Dermis microvascular lymphatic vessel endothelial cell (primary cell): ENCODE measurements at places on chromosomes 7 and 10.

DNA sequence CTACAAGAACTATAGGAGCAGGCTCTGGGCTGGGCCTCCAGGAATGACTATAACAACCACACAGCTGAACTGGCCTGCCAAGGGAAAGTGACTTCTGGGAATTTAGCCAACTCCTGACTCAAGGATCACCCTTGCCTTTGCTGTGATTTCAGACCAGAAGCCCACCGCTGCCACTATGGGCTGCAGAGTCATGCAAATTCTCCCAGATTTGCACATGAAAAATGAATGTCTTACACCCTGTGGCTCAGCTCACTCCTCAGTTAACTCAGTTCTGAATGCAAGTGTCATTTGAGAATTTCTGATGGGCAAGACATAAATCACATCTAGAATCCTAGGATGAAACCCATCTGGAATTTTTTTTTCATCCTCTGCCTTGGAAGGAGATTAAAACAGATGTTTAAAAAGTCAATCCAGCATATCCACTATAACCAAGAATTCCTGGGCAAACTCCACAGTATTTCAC, 186.5 kb upstream of the BET1 start:
- no peak for DNase-seq

GRCh38 chr10:113390896-113391295, 162.0 kb upstream of the HABP2 start:
- DNase-seq: no peak

DNA sequence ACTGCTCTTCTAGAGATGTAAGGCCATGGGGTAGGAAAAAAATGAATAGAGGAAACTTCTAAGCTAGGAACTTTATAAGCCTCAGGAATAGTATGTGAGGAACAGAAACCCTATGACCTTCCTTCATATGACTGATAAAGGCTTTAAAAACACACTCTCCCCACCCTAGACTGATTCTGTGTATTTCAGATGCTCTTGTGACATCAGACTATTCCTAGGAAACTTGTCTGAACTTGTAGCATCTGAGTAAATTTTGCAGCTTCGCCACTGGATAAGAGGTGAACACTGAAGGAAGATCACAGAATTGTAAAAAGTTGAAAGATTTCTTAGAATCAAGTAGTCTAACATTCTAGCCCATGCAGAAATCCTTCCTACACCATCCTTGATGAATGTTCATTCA, 31.0 kb upstream of the CBLL1 start:
- no peak for DNase-seq

- no peak for DNase-seq
Measured at GRCh38 chr10:80292607-80293239, 3.3 kb upstream of the MAT1A start.

GRCh38 chr10:770975-771374, 81.5 kb upstream of the DIP2C start:
- no peak for DNase-seq

- peak; percentile 38 for DNase-seq
Measured at GRCh38 chr10:113329121-113329596, 223.7 kb upstream of the HABP2 start.

- peak; percentile 78 for DNase-seq
Measured at GRCh38 chr10:13608246-13608853, 21.6 kb downstream of the PRPF18 start.

GRCh38 chr10:55979203-55979602, 381.9 kb downstream of the ZWINT start:
- no peak for DNase-seq

DNA sequence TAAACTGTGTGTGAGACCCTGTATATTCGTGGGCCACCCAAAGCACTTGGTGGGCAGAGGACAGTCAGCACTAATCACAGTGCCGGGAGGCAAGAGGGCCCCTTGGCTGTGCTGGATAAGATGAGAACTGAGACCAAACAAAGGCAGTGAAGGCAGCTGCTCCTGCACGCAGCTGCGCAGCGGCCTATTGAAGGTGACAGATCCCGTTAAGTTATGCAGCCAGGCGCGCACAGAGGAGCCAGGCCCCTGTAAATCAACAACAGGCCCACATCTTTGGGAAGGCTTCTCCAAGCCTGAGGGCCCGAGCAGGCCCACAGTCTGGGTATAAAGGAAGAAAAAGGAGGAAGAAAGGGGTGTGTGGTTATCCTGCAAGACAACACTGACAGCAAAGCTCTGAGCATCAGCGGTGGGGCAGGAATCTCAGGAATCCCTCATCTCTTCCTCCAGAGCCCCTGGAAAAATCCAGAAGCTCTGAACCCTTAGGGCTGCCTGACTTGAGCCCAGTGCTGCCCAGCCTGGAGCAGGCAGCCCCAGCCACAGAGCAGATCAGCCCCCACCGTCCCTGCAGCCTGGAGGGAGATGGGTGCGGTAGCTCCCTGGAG, 154.2 kb downstream of the ARHGAP12 start:
- no peak for DNase-seq

- peak; percentile 94 for DNase-seq
Measured at GRCh38 chr7:130903358-130903974, 169.5 kb upstream of the KLF14 start.

GRCh38 chr7:68484731-68485130, 1113.5 kb upstream of the AUTS2 start:
- DNase-seq: no peak

DNA sequence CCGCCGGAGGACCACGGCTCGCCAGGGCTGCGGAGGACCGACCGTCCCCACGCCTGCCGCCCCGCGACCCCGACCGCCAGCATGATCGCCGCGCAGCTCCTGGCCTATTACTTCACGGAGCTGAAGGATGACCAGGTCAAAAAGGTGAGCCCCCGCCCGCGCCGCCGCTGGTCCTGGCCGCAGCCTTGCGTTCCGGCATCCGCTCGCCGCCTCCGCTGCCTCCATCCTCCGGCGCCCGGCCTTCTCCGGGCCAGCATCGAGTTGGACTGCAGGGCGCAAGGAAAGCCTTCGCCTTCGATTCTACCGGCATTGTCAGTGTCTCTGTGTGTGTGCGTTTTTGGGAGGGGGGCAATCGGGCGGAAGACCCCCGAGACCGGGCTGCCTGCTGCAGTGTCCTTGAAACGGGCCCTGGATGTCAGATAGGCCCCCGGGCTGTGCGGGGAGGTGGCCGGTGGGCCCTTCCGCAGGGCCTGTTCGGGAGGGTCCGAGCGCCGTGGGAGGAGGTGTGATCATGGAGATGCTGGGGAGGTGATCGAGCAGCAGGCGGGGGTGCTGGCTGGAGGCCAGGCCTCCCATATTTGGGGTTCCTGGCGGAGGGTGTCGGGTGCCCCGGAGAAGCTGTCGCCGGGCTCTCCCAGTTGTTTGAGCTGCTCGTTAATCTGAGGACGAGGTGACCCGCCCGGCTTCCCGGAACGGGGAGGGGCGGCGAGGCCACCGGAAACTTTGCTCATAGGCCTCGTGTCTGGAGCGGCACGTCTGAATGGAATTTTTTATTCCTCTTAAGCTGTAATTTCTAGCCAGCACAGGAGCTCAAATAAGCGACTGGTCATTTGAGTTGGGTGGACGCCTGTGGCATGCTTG, 40.8 kb downstream of the HK1 start:
- DNase-seq: peak; percentile 84

DNA sequence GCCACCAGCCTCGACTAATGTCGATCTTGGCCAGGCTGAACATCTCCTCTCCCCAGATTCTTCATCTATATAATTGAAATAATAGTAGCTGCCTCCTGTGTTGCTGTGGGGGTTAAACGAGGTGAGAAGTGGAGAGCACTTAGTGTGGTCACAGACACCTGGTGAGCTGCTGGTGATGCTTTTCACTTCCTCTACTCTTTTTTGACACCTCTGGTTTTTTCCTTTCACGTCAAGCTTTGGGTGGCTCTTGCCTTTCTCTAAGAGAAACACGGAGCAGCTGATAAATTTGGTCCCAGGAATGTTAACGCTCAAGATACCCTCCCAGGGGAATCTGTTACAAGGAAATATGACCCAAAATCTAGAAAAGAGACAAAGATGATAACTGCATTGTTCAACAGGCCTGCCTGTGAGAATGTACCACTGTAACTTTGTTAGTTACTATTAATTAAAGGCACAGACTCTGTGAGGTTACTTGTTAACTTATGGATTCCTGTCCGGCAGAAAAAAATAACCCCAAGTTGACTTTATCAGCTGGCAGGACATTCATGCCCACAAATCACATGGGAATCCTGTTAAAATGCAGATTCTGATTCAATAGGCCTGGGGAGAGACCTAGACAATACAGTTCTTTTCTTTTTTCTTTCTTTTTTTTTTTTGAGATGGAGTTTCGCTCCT, 9.5 kb upstream of the NPFFR1 start:
- no peak for DNase-seq

DNA sequence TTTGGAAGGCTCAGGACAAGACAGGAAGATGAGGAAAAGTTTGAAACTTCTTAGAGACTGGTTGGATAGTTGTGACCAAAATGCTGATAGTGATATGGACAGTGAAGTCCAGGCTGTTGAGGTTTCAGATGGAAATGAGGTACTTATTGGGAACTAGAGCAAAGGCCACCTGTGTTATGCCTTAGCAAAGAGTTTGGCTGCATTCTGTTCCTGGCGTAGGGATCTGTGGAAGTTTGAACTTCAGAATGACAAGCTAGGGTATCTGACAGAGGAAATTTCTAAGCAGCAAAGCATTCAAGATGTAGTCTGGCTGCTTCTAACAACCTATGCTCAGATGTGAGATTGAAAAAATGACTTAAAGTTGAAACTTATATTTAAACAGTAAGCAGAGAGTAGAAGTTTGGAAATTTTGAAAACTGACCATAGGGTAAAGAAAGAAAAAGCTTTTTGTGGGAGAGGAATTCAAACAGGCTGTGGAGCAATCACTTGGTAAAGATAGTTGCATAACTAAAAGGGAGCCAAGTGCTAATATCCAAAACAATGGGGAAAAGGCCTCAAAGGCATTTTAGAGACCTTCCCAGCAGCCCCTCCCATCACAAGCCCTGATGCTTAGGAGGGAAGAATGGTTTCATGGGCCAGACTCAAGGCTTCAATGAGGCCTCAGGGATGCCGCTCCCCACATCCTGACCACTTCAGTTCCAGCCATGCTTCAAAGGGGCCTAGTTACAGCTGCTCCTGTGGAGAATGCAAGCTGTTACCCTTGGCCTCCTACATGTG, 415.1 kb downstream of the INHBA start:
- no peak for DNase-seq

DNA sequence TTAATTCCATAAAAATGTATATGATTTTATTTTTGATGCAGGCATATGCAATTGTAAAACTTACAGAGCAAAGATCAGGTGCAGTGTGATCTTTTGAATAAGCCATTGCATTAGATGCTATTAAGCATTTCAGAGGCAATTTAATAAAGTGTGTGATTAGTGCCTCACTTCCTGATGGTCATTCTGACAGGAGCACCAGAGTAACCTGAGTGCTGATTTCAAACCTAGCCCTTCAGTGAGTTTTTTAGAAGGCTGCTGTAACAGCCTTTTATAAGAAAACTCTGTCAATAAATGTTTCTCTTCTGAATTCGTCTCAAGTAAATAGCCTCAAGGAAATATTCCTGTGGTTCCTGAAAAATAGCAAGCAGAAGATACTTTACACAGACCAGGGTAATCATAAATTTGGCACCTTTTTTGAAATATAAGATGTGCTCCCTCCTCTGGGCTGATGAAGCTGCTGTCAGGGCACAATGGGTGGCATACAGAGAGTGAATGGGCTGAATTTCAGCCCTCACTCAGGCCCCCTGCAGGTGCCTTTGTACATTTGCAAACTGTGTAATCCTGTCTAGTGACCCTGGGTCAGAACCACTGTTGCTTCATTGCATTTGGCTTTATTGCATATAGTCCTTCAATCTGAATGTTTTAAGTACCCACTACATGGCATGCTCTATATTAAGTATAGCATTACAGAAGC, 193.7 kb upstream of the CSTF2T start:
- peak; percentile 15 for DNase-seq

GRCh38 chr7:141369422-141369821, 181.8 kb upstream of the AGK start:
- peak; percentile 7 for DNase-seq

DNA sequence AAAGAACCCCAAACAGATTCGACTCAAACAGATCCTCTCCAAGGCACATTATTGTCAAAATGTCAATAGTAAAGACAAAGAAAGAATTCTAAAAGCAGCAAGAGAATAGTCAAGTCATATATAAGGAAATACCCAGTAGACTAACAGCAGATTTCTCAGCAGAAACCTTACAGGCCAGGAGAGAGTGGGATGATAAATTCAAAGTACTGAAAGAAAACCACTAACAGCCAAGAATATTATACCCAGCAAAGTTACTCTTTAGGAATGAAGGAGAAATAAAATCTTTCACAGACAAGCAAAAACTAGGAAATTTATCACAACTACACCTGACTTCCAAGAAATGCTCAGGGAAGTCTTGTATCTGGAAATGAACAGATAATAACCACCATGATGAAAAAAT, 38.2 kb downstream of the ANXA8 start:
- DNase-seq: no peak

DNA sequence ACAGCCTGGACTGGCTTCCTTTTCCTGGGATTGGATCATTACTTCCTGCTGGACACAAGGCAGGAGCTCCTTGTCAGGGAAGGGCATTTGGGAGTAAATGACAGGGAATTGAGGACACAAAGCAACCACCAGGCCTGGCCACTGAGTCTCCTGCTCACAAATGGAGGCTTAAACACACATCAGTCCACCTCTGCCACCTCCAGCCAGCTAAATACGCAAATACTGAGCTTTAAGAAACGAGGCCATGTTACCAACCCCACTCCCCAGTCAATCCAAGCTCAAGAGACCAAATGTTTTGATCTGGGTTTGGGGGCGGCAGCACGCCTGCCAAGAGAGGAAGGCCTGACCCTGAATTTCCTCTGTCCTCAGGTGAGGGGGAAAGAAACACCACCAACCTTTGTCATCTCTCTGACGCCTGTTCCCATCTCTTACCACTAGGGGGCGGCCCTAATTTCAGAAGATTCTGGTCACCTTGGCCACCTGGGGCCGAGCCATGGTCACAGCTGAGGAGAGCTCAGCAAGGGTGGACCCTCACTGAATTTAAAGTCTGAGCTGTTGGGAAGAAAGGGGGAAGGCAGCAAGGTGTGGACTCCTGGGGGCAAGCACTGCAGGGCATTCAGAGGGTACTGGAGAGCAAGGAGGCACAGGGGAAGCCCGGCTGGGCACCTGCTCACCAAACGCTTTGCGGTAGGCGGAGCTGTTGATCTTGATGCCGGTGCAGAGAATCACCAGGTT, 16.5 kb downstream of the AIFM2 start:
- no peak for DNase-seq
